ENCODE measurements at places on chromosomes 16 and 17.

DNA sequence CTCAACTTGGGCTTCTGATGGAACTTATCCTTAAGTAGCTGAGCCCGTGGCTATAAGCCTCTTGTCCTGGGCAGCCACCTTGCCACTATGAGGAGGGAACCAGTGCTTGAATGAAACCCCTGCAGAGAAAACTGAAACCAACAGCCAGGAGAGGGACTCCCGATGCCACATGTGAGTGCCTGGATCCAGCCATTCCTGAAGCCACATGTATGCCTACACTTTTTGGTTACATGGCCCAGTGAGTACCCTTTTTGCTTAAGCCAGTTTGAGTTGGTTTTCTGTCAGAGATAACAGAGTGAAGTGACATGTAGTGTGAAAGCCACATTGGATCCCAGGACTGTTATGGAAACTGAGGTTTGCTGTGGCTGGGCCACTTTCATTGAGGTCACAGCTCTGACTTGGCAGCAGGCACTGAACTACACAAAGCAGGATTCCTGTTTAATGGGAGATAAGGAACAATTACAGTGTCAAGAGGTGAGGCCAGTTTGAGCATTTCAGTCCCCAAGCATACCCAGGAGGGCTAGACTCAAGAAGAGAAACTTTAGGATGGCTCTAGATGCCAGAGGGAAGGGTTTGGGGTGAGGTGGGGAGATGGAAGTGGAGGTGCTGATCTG, 222.2 kb downstream of the PARN start:
- DNase-seq, result no peak

DNA sequence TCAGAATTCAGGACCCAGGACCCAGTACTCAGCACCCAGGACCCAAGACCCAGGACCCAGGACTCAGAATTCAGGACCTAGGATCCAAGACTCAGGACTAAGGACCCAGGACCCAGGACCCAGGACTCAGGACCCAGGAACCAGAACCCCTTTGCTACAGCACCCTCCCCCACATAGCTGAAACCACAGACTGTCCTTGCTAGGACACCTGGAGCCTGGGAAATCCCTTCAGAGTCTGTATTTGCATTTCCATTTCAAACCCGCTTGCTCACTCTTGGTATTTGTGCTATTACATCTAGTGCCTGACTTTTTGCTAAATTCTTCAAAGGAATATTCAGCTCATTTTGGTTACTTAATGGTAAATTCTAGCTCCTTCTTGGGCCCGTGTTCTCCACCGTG, 275.8 kb upstream of the MAF start:
- DNase-seq, result no peak

GRCh38 chr17:9226794-9227135, 205.5 kb downstream of the NTN1 start:
- DNase-seq, result no peak

DNA sequence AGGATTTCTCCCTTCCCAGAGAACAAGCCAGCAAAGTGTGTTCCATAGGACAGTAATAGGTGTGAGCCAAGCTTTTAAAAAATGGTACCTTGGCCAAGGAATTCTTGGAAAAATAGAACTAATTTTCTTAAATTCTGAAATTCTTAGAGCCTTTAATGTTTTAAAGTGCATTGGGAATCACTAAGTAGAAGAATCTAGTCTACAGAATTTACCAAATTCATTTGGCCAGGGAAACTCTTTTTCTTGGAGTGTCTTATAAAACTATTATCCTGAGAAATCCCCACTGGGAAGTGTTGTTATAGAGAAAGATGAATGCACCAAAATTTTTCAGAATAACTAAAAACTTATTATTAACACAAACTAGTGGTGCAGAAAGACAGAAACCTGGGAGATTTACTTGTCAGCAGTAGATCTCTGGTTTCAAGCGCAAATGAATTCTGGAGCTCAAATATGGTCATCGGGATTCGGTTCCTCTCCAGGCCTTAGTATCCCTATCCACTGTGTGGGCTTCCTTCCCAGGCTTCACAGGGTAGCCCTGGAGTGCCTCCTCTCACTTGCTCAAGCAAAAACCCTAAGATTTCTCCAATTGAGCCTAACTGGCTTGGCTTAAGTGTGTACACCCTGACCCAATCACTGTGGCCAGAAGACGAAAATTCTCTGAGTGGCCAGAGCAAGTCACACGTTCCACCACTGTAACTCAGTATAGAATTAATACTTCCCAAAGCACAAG, 217.8 kb downstream of the CHD9NB start:
- DNase-seq, result no peak

GRCh38 chr16:89581045-89581695, 5.6 kb downstream of the CPNE7 start:
- DNase-seq, result no peak

- DNase-seq, result no peak
Observed at GRCh38 chr16:46826631-46827030, 4.3 kb downstream of the C16orf87 start.

DNA sequence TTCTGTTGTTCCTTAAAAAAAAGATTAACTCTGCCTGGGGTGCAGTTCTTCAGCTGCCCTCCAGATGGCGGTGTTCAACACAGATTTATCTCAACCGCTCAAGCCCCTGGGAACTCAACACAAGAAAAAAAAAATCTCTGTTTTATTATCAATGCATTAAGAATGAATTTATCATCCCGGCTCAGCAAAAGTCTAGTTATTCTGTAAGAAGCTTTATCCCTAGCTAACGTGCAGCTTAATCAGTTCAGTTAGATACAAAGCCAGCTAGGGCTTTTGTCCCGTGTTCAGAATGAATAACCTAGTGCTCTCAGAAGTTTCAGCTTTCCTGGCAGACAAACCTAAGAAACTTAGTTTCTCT, 475.9 kb upstream of the CCL2 start:
- peak; percentile 2 for DNase-seq

DNA sequence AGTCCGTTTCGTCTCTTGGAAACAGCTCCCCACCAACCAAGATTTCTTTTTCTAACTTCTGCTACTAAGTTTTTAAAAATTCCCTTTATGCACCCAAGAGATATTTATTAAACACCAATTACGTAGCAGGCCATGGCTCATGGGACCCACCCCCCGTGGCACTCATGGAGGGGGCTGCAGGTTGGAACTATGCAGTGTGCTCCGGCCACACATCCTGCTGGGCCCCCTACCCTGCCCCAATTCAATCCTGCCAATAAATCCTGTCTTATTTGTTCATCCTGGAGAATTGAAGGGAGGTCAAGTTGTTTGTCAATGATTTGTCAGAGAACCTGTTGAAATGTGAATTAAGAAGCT, 48.2 kb downstream of the IL21R start:
- DNase-seq, result no peak

GRCh38 chr16:65071433-65072311, 50.2 kb downstream of the CDH11 start:
- no peak for DNase-seq

- no peak for DNase-seq
Observed at GRCh38 chr17:9324864-9325263, 250.8 kb downstream of the STX8 start.

- no peak for DNase-seq
Observed at GRCh38 chr16:59201821-59202220, 467.7 kb upstream of the GOT2 start.

- no peak for DNase-seq
Observed at GRCh38 chr16:79713609-79714309, 113.2 kb upstream of the MAF start.

- no peak for DNase-seq
Observed at GRCh38 chr16:75063549-75064088, 53.0 kb downstream of the LDHD start.

DNA sequence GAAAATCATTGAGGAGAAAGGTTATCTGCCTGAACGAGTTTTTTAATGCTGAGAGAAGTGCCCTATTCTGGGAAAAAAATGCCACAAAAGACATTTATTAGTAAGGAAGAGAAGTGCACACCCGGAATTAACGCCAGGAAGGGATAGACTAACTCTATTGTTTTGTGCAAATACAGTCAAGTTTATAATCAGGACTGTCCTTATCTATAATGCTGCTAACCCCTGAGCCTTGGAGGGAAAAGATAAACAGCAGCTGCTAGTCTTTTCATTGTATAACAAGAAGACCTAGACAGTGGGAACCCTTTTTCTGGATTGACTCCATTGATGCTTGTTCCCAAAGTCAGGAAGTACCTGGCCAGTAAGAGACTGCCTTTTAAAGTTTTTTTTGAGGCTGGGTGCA, 26.5 kb downstream of the BCAS3 start:
- no peak for DNase-seq

GRCh38 chr17:13594310-13594709, 7.4 kb downstream of the HS3ST3A1 start:
- no peak for DNase-seq

DNA sequence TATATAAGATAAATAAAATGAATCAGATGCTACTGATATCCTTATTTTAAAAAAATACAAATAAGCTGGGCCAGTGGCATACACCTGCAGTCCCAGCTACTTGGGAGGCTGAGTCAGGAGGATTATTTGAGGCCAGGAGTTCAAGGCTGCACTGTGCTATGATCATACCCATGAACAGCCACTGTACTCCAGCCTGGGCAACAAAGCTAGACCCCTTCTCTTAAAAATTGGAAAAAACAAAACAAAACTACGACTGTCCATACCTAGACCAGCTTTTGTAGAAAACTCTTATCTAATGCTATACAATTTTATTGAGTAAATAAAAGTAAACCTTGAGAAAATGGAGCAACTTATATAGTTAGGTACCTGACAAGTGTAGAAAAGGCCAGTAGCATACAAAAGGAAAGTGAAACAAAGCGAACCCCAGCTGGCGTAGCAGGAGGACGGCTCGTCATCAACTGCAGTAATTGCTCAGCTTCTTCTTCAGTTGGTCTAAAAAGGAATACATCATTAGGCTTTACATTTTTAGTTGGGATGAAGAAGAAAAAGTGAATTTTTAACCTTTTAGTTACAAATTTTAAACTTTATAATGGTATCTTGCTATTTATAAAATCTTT, 23.6 kb downstream of the INTS2 start:
- DNase-seq, result no peak

- DNase-seq, result no peak
Observed at GRCh38 chr16:26905336-26905735, 161.4 kb upstream of the C16orf82 start.

GRCh38 chr17:43721537-43722268, 36.9 kb downstream of the SOST start:
- DNase-seq, result no peak

GRCh38 chr16:30843501-30843900, 50.4 kb downstream of the BCL7C start:
- no peak for DNase-seq
